Activated gamma-delta T cell treated with Interleukin-2 at 50 U/mL for 16 hours (primary cell): ENCODE measurements at places on chromosomes 11 and 22.

- DNase-seq: no peak
Observed at GRCh38 chr22:38736257-38736570, 19.6 kb downstream of the SUN2 start.

GRCh38 chr22:46437671-46438440 lies 99.6 kb downstream of the CELSR1 start:
- DNase-seq: no peak

DNA sequence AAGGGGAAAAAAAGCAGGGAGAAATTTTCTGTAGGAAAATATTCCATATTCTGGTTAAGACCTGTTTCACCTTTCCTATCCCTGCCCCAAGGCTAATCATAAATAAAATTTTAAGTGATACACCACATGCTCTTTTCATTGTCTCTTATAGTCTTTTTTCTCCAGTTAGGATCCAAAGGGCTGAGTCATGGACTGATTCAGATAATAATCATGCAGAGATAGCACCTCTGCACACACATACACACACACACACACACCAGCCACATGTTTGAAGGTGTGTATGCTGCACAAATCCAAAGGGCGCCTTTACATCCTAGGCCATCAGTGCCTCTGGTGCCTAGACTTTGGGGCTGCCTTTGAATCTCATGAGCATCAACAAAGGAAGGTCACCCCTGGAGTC lies 35.5 kb upstream of the CWF19L2 start:
- DNase-seq: no peak

DNA sequence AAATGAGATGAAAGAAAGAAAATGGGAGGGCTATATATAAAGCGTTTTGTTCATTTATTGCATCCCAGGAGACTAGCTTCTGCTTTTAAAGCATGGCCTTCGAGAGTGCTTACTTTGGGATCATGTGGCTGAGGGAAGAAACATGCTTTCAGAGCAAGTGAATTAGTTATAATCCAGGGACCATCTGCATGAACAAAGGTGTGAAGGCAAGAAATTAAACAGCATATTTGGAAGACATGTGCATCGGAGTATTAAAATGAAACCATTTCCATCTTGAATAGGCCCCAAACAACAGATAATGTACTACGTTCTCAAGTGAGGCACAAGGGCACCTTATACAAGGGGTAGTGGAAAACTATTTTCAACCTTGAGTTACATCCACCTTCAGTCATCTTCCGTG lies 51.4 kb downstream of the ZBTB44 start:
- DNase-seq: no peak

GRCh38 chr11:12848413-12848812 lies 160.7 kb upstream of the RASSF10 start:
- DNase-seq: no peak

DNA sequence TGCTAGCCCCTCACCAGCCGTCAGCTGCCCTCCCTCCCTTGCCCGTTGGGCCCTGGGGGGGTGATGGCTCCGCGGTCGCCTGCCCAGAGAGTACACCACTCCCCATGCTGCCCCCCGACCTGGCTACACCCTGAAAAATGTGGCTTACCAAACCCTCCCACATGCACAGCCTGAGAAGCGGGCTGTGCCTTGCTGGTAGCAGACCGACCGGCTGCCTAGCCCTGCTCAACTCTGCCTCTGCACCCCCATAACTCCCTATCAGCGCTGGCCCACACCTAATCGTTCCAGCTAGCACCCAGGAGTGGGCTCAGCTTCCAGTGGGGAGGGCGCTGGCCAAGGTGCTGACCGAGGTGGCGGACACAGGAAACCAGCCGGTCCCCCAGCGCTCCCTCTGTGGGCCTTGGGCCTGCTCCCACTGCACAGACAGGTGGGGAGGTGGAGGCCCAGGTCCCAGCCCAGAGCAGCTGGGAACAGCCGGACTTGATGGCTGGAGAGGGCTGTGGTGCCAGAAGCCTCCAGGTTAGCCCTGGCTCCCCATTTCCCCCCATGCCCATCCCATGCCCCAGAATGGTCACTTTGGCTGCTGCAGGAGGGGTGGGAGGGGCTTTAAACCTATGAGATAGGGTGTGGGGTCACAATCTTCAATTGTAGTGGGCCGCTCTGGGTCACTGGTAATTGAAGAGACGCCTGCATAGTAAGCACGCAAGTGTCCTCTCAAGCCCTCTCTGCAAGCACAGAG lies 32.1 kb upstream of the PRODH start:
- no peak for DNase-seq

- no peak for DNase-seq
Observed at GRCh38 chr22:36419912-36420882, 32.4 kb upstream of the MYH9 start.
